NCI-H1417 (cell line): ENCODE measurements at places on chromosomes 5 and 9.

GRCh38 chr5:39639618-39640089 is 214.9 kb upstream of the DAB2 start:
- DNase-seq = no peak

DNA sequence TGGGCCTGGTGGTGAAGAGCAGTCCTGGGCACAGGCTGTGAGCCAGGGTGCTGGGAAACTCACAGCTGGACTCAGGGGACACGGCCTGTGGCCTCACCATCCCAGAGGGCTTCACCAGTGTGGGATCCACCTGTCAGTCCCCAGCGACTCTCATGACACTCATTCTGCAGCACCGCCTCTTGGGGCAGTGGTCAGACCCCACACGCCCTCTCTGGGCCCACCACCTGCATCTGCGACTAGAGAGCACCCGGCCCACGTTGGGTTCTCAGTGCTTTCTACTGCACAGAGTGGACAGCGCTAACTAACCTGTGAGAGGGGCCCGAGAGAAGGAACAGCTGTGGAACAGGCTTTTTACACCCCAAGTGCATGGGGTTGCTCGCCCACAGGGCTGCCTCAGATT is 45.8 kb upstream of the GARNL3 start:
- no peak for DNase-seq

- DNase-seq = no peak
Observed at GRCh38 chr5:124372457-124372856, 374.0 kb downstream of the ZNF608 start.

GRCh38 chr5:121968910-121969607 is 7.3 kb downstream of the SRFBP1 start:
- DNase-seq = no peak

GRCh38 chr9:123945532-123945931 is 15.6 kb upstream of the DENND1A start:
- DNase-seq = no peak

DNA sequence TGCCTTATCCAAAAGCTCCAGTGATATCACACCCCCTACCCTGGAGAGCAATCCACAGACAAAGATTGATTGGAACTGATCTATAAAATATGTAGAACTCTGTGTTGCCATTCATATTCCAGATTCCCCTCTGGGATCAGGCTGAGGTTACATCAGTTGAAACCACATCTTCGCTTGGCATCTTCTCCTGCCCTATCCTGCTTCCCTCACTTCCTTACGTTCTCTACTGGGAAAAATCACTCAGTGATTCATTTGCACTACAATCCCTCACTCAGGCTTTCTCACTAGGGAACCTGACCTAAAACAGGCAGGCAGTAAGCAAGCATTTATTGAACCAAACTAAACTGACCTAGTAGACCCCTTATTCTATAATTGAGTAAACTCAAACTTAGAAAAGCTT is 111.7 kb downstream of the ESM1 start:
- DNase-seq = no peak

DNA sequence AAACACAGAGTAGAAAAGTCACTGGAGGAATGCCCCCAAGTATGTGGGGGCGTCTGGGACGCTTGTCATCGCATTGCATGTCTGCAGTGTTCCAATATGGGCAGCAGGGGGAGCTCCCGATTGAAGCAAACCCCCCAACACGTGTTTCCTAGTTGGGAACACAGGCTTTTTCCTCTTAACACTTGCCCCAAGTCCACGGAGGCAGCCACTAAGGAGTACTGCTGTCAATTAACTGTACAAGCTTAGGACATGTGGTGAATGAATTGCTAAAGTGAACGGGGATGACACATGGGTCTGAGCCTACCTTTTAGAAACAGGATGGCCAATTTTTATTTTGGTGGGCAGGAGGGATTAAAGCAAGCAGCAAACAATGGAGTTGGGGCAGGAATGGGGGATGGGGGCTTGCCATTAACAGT is 2.2 kb downstream of the GABRB2 start:
- DNase-seq = peak; percentile 2

- DNase-seq = peak; percentile 84
Observed at GRCh38 chr9:2241836-2242741, 226.9 kb downstream of the SMARCA2 start.

- no peak for DNase-seq
Observed at GRCh38 chr9:99155736-99156135, 50.8 kb downstream of the TGFBR1 start.

- no peak for DNase-seq
Observed at GRCh38 chr9:127050591-127051001, 71.8 kb downstream of the ANGPTL2 start.

- peak; percentile 87 for DNase-seq
Observed at GRCh38 chr5:82347201-82347865, 69.2 kb upstream of the RPS23 start.

DNA sequence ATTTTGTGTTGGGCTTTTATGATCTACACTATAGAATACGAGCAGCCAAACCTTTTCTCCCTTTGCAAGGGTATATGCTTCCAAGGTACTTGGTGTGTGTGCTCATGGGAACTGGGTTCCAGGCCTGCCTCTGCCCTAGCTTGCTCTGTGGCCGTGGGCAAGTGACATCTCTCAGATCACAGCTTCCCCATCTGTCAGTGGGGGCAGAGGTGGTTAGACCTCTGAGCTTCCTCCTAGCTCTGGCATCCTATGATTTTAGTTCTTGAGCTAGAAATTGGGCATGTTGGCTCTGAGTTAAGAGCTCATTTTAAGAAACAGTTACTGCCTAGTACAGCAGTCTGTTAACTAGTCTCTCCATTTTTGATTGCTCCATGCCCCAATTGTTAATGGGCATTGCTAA is 12.5 kb upstream of the CCNJL start:
- DNase-seq = no peak

GRCh38 chr5:332843-333242 is 11.3 kb downstream of the AHRR start:
- DNase-seq = no peak

- no peak for DNase-seq
Observed at GRCh38 chr5:124050120-124050770, 538.3 kb downstream of the CSNK1G3 start.

GRCh38 chr5:141515141-141515540 is 26.3 kb downstream of the PCDHGC5 start:
- no peak for DNase-seq
